Non-pigmented ciliary epithelial cell (primary cell): ENCODE measurements at places on chromosomes 3 and 15.

DNA sequence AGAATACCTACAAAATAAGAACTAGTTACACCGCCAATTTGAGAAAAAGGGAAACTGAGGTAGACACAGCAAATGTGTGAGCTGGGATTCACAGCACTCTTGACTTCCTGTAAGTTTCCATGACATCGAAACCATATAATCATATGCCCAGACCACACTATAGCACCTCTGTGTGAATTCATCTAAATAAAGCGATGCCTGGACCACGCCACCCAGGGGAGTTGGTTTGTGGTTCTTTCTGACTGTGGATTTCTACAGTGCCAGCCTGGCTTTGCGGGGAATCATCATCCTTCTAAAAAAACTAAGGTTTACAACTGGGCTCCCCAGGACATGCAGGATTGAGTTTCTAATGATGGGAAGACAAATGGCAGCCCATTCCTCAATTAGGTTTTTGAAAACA, 23.5 kb upstream of the CA12 start:
- no peak for DNase-seq

DNA sequence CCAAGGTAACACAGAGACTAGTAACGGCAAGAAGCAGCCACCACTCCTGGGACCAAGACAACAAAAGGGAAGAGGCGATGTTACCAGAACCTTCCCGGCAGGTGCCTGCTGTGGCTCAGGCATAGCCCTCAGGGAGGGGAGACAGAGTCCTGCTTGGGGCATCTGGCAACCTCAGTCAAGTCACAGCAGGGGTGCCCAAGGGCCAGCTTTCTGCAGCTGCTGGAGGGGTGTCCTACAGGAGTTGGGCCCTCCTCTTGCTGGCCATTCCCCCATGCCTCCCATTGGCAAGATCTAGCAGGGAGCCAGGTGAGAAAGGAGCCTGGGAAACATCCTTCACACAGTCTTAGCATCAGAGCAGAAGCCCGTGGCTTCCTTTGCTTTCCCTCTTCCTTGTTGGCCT, 197.3 kb upstream of the IL12A start:
- no peak for DNase-seq

- no peak for DNase-seq
These were observed 315.4 kb downstream of the DIPK2A start for GRCh38 chr3:144287001-144287400.

GRCh38 chr3:139555249-139555648, 15.7 kb upstream of the RBP1 start:
- DNase-seq = no peak

- no peak for DNase-seq
These were observed 17.7 kb downstream of the MAGEF1 start for GRCh38 chr3:184694133-184694665.

GRCh38 chr3:177051411-177051810, 145.9 kb downstream of the TBL1XR1 start:
- no peak for DNase-seq
